Bronchial epithelial cell (primary cell): ENCODE measurements at places on chromosomes 2 and 18.

DNA sequence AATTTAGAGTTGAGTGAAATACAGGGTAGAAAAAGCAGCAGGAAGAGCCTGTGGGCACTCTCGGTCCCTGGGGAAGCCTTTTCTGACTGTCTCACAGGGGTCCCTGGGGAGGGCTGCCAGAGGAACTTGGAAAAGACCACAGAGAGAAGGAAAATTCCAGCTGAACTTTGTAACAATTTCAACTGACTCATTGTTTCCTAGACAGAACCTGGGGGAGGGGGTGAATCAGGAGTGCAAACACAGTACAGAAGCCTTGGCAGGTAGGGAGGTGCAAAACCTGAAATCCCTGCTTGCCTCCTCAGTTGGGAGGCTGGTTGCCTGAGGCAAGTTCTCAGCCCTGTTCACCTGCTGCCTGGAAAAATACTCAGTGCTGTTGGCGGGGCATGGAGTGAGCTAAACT is 106.8 kb downstream of the GRB14 start:
- peak; percentile 95 for DNase-seq

DNA sequence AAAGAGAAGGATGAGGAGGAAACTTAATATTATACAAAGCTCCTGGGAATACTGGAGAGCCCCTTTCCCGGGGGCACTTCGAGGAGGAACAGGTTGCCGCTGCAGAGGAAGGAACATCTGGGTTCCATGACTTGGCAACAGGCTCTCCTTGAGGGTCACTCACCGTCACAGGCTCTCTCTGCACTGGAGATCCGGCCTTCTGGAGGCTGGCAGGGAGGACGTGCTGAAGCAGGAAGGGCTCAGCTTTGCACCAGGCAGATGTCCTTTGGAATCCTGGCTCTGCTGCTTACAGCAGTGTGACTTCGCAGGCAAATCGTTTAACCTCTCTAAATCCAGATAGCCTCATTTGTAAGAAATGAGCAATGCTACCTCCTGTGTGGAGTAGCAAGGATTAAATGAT is 2.9 kb upstream of the DPYSL5 start:
- no peak for DNase-seq

DNA sequence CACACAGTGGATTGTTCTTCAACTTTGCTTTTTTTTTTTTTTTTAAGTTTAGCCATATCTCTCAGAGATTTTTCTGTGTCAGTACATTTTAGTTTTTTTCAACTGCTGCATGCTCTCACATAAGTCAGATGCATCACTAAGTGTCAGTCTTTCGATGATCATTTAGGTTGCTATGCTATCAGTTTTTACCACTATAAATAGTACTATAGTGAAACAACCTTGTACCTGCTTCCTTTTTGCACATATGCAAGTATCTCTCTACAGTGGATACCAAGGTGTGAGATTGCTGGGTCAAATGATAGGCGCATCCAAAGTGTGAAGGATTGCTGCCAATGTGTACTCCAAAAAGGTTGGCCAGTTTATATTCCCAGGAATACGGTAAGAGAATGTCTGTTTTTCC is 33.5 kb upstream of the MAP4K3 start:
- no peak for DNase-seq

- DNase-seq, result no peak
Measured at GRCh38 chr18:70385474-70385873, 96.6 kb downstream of the SOCS6 start.

GRCh38 chr2:224925810-224926100 is 116.5 kb downstream of the DOCK10 start:
- peak; percentile 54 for DNase-seq

DNA sequence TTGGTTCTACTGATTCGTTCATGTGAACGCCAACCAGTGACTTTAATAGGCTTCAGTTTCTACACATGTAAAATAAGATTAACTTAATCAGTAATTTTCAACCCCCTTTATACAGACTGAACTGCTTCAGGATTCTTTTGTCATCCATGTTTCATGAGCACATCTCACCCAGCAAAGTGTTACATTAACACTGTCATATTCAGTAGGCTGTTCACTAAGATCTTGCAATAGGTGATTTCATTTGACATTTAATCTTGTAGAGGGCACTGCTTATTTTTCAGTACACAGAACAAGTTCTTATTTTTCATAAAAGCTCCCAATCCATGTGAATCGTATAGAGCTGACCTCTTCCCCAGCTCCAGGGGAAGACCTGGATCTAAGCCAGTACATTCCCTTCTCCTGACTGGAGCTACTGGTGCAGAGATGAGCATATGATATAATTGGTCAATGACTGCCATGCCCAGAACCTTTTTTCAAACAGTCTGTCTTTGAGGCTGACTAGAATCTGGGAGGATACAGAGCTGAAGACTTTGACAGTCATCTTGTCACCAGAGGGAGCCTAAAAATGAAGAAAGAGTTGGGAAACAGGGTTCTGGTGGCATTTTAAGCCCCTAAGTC is 72.2 kb upstream of the CHRNA1 start:
- peak; percentile 90 for DNase-seq
